NCI-H2171 treated with DMSO at 0.1 percent for 48 hours (cell line): ENCODE measurements at places on chromosomes 5 and 9.

DNA sequence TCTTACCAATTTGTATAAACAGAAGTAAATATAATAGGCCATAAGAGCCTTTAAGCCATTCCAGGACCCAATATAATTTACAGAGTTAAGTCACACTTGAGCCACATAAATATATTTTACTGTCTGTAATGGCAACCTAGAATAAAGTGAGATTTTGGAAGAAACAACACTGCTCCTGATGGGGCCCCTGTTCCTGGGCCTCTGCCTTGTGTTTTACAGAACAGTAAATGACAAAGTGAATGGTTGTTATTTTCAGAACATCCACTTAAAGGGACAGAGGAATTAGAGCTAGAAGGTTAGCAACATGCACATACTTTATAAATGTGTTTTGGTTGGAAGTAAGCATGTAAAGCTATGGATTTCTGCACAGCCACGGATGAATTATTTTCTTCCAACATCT is 3.6 kb downstream of the PTGER4 start:
- no peak for DNase-seq

DNA sequence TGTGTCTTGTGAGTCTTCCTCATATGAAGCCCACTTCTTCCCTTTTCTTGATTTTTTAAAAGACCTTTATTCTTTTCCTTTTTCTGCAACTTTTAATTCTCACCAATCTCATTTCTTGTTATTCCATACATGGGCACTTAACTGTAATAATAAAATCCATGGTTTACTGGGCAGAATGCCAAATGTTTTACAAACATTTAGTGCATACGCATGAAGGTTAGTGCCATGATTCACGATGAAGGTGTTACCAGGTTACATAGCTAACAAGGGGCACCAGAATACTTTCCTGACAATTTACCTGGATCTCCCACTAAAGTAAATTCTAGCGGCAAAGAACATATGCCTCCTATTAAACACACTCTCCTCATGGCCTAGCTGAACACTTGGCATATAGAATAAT is 28.5 kb downstream of the MAN2A1 start:
- peak; percentile 9 for DNase-seq

GRCh38 chr9:93575796-93576257 is 557 bp upstream of the PHF2 start:
- DNase-seq, result peak; percentile 29

GRCh38 chr9:136451221-136451877 is 11.7 kb upstream of the INPP5E start:
- no peak for DNase-seq

- DNase-seq, result no peak
Measured at GRCh38 chr5:180599981-180600553, 8.8 kb upstream of the SCGB3A1 start.

- DNase-seq, result no peak
Measured at GRCh38 chr9:87676976-87677775, 48.7 kb upstream of the CTSL start.

GRCh38 chr5:39064450-39064849 is 9.7 kb downstream of the RICTOR start:
- DNase-seq, result no peak

GRCh38 chr5:113091622-113092021 is 115.0 kb downstream of the DCP2 start:
- DNase-seq, result no peak

DNA sequence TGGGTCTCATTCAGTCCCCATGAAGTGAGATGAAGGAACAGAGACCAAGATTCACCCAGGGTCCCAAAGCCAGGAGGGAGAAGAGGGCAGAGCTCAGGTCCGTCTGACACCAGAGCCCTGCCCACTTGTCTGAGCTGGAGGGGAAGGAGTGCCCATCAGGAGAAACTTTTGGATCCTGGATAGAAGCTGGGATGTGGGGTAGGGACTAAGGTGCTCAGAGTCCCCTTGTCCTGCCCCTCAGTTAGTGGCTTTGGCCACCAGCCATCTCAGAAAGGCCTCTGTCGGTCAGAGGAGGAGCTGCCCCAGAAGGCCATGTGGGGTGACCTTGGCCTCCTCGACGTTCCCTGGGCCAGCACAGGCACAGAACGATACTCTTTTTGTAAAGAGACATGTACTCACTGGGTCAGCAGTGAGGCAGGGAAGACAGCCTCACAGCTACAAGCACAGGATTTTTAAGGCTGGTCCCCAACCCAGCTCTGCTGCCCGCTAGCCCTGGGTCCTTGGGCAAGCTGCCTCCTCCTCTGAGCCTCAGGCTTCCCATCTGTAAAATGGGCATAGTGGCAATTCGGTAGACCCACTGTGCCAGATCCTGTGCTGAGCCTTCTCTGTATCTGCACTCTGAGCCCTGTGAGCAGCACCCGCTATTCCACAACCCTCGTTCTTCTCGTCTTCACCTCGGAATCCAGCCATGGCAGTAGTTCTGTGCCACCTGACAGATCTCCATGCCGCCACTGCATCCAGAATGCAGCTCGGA is 49.4 kb downstream of the C9orf50 start:
- no peak for DNase-seq

GRCh38 chr5:110884005-110884404 is 145.2 kb downstream of the SLC25A46 start:
- DNase-seq, result no peak

DNA sequence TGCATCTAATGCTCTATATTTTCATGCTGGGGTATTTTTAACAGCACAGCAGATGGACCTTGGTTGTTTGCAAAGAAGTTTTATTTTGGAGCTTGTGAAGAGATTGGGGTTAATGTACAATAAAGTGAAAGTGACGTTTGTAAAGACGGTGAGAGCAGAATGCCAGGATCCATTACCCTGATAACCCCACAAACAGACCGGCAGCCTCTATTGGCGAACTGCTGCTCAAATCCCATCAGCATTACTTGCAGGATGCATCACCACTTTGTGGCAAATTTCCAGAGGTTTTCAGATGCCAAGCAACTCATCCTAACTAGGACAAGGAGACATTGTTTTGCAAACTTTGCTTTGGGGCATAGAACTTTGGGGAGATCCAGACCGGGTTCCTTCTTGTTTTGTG is 383.3 kb upstream of the ZNF462 start:
- no peak for DNase-seq

DNA sequence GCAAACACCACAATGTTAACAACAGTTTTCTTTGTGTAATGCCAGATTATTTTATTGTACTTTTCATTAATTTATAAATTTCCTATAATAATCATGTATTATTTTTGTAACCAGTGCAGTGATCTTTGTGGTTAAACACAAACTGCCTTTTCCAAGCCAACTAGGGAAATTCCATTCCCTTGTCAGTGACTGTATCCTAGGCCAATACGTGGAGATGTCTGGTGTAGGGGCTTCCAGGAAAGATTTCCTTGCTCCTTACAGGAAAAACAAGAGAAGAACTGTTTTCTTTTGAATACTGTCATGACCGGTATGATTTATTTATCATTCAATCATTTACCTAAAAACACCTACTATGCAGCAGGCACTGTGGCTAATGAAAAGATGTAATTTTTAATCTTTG is 31.4 kb downstream of the FANCC start:
- DNase-seq, result no peak

DNA sequence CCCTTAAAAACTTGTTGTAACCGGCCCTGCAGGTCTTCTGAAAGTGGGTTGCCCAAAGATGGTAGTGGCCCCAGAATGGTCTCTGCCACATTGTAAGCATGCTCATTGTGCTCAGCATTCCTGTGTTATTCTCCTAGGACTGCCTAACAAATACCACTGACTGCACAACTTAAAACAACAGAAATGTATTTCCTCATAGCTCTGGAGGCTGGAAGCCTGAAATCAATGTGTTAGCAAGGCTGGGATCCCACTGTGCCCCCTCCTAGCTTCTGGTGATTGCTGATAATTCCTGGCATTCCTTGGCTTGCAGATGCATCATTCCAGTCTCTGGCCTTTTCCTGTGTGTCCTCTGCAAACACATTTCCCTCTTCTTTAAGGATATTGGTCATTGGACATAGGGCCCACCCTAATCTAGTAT is 3.4 kb upstream of the GCNT4 start:
- DNase-seq, result no peak

DNA sequence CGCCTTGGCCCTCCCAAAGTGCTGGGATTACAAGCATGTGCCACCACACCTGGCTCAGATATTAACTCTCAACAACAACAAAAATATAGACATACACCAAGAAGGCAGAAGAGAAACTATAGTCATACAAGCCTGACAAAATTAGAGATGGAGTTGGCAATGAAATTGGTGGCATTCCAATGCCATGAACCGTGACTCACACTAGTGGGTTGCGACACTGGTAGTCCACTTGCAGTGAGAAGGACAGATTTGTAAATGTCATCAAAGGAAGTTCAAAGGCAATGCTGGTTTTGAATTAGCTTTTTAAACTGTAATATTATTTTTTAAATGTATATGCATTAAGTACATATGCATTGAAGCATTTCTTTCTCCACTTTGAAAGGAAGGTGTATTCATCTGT is 8.5 kb upstream of the DNAJC25 start:
- DNase-seq, result no peak

DNA sequence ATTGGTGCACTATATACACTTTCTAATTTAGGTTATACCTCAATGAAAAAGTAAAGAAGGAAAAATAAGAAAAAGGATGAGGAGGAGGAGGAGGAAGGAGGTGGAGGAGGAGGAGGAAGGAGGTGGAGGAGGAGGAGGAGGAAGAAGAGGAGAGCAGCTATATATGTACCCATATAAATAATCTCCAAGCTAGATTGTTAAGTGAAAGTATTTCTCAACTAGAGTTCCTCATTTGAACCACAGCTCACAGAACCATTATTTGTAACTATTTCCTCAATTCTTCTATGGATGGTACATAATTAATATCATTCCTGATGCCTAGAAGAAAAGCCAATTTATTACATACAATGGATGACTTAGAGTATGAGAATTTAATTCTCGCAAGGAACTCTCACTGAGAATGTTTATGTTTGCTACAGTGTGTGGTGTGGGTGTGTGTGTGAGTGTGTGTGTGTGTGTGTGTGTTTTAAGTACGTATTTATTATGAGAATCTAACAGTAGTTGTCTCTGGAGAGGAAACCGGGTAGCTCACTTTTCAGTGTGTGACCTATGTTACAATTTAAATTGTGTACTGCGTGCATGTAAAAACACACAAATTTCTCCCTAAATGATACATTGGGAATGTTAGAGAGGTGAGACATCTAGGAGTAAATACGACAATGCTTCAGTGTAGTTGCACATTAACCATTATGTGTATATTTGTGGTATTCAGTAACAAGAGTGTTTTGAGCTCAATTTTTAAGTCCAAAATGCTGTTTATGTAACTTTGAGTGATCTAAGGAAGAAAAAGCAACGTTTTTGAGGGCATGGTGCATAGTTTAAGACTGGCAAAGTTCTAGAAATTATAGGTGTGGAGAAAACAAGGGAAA is 20.2 kb upstream of the NREP start:
- no peak for DNase-seq

- DNase-seq, result no peak
Measured at GRCh38 chr5:159489779-159490178, 159.5 kb upstream of the IL12B start.

DNA sequence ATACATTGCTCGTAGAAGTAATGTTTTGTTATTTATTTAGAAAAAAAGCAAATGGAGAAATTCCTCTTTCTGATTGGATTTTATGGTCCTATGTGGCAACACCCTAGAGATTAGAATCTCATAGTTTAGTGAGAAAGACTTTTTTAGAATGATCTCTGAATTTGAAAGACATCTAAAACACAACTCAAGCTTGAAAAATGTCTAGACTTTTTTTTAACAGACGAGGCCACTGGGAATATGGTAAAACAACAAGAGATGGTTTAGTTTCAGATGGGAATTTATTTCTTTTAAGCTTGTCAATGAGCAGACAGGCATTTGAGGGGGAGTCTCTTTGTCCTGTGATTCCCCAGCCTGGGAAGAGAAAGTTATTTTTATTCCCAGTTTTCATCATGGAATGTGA is 122.1 kb downstream of the NTRK2 start:
- no peak for DNase-seq

DNA sequence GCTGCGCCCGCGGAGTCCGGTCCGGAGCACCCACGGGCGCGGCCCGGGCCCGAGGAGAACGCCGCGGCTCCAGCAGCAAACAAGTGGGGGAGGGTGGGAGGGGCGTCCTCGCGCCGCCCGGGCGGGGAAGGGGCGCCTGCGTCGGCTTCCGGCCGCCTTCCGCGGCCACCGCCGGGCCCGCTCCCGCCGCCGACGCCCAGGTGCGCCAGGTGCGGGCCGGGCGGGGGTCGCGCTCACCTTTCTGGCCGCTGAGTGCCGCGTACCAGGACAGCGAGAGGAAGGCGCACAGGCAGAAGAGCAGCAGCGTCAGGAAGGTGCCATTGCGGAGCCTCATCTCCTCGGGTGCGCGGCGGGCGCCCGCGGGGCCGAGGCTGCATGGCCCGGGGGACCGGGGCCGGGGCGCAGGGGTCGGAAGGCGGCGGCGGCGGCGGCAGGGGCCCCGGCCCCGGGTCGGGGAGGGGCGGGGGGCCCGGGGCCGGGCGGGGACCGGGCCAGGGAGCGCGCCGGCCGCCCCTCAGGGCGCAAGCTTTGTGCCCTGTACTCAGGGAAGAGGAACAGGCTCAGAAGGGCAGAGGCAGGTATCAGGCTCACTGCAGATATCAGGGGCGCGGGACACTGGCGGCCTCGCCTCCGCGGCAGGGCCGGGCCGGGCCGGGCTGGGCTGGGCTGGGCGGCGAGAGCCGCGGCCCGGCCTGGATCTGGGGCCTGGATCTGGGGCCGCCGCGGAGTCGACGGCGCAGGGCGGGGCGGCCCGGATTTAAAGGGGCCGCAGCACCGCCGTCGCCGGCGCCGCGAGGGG is at the start of gene MGAT4B:
Gene MGAT4B, minus strand, starts transcription at position 617 of the 799 bp plus-strand sequence. Its CDS starts 283 bp downstream, at position 334.
- DNase-seq, result peak; percentile 24

GRCh38 chr5:124342584-124342983 is 403.9 kb downstream of the ZNF608 start:
- no peak for DNase-seq

DNA sequence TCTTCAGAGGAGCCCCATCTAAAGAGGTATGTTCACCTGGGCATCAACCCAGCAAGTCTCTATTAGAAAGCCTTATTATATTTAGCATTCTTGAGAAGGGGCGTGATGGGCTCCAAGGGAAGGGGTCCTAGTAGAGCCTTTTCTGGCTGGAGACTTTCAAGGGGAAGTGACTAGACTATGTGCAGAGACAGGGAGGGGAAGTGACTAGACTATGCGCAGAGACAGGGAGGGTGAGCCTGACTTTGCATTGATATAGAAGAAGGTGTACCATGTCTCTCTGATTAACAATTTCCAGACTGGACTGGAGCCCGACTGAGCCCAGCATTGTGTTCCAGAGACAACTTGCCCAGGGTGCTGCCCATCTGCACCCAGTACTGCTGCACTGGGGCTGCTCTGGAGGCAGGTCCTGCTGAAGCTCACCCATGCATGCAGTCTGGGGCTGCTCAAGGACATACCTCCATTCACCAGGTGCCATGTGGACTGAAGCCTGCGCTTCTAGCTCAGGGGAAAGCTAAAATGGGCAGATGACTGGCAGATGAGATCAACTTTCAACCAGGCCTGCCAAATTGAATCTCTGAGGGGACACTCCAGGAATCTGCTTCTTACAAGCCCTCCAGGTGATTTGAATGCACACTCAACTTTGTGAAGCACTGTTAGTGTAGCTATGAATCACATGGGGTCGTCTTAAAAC is 83.0 kb upstream of the GNA14 start:
- peak; percentile 76 for DNase-seq

- peak; percentile 84 for DNase-seq
Measured at GRCh38 chr5:142499591-142500226, 174.9 kb upstream of the SPRY4 start.
